ENCODE measurements at places on chromosomes 7 and 10. TPM values are rescaled to one million over a fixed set of nuclear protein-coding genes. Genes with fewer than 3 reads are reported as not detected.
A peak's percentile ranks its signal among the peaks of the same experiment; 100 is the strongest.

The PTCD1 gene
- polyA plus RNA-seq = 3.0 TPM

The CDH23 gene
- 0.01 TPM for polyA plus RNA-seq

The BTBD16 gene
- not detected for polyA plus RNA-seq

The IFIT2 gene
- 2.9 TPM for polyA plus RNA-seq

The HTR5A gene
- not detected for polyA plus RNA-seq

The KDM7A gene
- 3.7 TPM for polyA plus RNA-seq

The SORCS1 gene
- polyA plus RNA-seq = 0.05 TPM

The CPXM2 gene
- not detected for polyA plus RNA-seq

DNA sequence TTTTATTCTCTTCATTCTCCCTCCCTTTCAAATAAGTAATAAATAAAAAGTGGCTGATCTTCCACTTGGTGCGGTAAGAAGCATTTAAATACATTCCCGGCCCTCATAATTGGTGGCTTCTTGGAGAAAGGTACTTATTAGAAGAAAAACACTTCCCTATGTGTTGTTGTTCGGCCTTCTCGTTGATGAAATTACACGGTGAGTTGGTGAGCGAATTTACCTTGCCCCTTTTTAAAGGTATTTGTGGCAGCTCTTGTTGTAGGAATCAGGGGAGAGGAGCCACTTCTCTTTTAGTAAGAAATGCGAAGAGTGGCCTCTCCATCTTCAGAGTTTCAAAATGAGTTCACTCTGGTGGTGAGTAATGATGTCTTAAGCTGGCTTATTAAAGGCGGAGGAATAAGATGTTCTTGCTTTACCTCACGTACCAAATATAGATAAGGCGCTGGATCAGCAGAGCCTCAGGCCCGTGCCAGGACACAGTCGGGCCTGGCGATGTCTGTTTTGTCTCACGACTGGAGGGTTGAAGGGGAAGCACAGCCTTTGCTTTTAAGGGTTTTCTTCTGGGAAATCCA is 135.9 kb downstream of the CUX1 start:
- peak; percentile 48 for DNase-seq

DNA sequence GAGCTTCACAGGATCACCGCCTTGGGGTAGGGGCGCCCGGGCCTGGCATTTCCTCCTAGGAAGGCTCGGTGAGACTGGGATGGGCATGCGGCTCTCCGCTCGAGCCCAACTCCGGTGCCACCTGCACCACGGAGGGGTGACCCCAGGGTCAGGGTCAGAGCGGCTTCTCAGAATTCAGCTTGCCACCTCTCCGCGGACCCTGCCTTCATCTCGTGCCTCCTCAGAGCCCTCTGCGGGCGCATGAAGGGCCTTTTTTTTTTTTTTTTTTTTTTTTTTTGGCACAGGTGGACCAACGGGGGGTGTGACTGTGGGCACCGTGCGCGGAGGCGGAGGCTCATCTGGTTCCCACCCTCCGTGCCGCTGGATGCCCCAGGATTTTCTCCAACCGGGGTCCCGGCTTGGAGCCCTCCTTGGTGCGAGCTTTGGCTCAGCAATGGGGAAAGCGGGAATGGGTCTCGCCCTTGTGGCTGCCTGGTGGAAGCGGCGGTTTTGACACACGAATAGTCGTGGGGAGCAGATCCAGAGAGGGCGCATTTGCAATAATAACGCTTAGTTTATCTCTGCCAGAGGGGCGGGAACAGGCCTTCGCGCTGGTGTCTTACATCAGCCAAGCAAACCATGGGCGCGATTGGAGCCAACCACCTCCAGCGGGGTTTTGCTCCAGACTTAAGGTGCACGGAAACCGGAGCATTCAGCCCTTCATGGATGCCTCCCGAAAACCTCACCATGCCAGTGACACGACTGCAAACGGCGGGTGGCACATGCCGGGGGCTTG is 5.0 kb upstream of the TNRC18 start:
- peak; percentile 72 for DNase-seq

DNA sequence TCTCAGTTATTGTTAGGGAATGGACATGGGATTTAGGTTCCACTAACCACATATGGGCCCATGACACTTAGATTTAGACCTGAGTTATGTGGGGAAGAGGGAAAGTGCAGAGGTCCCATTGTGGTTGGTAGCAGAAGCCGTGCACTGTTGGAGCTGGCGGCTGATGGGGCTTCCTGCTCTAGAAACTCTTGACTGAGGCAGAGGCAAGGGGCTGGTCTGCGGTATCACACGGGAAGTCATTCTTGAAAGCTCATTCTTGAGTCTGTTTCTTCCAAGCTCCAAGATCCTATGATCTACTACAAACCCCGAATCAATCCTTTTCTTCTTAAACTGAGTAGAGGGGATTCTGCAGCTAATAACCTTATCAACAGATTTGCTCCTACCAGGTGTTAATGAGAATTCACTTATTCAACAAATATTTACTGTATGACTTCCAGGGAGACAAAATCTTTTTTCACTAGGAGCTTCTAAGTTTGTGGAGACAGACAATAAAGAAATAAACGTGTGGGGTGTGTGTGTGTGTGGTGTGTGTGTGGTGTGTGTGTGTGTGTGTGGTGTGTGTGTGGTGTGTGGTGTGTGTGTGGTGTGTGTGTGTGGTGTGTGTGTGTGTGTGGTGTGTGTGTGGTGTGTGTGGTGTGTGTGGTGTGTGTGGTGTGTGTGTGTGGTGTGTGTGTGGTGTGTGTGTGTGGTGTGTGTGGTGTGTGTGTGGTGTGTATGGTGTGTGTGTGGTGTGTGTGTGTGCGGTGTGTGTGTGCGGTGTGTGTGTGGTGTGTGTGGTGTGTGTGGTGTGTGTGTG is 57.1 kb downstream of the AOC1 start:
- DNase-seq = no peak

- no peak for DNase-seq
Measured at GRCh38 chr7:151767557-151767956, 109.4 kb downstream of the PRKAG2 start.

GRCh38 chr7:79452495-79453265 is 787 bp downstream of the MAGI2 start:
- DNase-seq = no peak

GRCh38 chr10:34374356-34375045 is 440.6 kb downstream of the PARD3 start:
- DNase-seq = no peak

- no peak for DNase-seq
Measured at GRCh38 chr7:131829947-131830558, 273.6 kb upstream of the PODXL start.

- no peak for DNase-seq
Measured at GRCh38 chr10:52774600-52775106, 2.1 kb upstream of the MBL2 start.

GRCh38 chr10:103254538-103255325 is 9.0 kb downstream of the RPEL1 start:
- DNase-seq = no peak

- DNase-seq = no peak
Measured at GRCh38 chr10:11546581-11546980, 64.9 kb downstream of the USP6NL start.
